ENCODE measurements at places on chromosomes 4 and X.
A peak's percentile ranks its signal among the peaks of the same experiment; 100 is the strongest.

GRCh38 chr4:139851133-139851532 lies 185.5 kb downstream of the MGST2 start:
- no peak for DNase-seq

GRCh38 chrX:108312957-108313356 lies 125.3 kb downstream of the COL4A6 start:
- DNase-seq: peak; percentile 48

DNA sequence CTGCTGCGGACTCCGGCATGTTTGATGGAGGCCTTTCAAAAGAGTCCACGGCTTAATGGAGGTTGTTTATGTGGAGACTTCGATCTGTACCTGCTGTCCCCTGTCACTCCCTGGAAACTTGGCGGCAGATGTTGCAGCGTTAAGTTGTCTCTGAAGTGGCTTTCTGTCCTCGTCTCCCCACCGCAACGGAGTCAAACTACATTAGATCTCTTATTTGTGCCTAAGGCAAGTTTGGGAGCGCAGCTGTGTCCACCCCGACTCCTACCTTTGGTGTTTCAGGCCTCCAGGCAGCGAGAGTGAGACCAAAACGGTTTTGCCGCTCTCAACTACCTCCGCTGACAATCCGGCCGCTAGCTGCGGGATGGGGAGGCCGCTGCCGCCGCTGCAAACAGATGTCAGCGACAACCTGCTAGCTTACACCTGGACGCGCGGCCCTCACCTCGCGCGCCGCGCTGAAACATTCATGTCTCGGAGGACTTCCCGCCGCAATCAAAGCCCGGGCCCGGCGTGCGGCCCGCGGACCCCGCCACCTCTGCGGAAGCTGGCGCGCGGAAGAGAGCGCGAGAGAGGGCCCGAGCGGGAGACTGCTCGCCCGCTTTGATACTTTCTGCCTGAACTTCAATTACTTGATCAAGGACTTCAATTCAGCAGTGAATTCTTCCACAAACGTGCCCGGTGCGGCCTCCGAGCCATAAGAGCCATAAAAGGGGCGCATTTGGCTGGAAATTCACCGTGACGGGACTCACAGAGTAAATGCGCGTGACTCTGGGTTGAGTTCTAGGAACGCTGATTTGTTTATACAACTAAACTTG lies 108.4 kb downstream of the ANTXR2 start:
- no peak for DNase-seq

GRCh38 chr4:159097785-159098184 lies 5.1 kb upstream of the RAPGEF2 start:
- DNase-seq: no peak
